ENCODE measurements at places on chromosomes 16 and 17.

GRCh38 chr17:75313941-75314551 is 24.8 kb upstream of the SLC25A19 start:
- DNase-seq: no peak

DNA sequence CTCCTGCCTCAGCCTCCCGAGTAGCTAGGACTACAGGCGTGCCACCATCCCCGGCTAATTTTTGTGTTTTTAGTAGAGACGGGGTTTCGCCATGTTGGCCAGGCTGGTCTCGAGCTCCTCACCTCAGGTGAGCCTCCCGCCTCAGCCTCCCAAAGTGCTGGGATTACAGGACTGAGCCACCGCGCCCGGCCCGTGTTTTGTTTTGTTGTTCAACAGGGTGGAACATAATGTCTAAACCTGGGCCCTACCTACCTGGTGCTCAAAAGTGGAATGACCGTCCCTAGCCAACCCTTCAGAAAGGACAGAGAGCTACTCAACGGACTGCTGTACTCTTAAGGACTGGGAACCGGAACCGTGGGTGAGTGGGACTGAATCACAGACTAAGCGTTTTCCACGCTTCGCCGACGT is 772 bp upstream of the KIF22 start:
- DNase-seq: no peak

DNA sequence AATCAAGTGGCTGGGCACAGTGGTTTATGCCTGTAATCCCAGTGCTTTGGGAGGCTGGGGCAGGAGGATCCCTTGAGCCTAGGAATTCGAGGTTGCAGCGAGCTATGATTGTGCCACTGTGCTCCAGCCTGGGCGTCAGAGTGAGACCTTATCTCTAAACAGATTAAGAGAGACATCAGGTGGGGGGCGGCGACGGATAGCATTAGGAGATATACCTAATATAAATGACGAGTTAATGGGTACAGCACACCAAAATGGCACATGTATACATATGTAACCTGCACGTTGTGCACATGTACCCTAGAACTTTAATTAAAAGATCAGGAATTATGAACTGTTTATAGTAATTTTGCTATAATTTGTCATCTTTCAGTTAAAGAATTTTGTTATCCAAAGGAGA is 10.3 kb downstream of the RAD51C start:
- DNase-seq: no peak

GRCh38 chr16:6576606-6577005 is 756.0 kb upstream of the RBFOX1 start:
- no peak for DNase-seq

- DNase-seq: no peak
Measured at GRCh38 chr17:28173031-28173561, 130.6 kb downstream of the NLK start.

DNA sequence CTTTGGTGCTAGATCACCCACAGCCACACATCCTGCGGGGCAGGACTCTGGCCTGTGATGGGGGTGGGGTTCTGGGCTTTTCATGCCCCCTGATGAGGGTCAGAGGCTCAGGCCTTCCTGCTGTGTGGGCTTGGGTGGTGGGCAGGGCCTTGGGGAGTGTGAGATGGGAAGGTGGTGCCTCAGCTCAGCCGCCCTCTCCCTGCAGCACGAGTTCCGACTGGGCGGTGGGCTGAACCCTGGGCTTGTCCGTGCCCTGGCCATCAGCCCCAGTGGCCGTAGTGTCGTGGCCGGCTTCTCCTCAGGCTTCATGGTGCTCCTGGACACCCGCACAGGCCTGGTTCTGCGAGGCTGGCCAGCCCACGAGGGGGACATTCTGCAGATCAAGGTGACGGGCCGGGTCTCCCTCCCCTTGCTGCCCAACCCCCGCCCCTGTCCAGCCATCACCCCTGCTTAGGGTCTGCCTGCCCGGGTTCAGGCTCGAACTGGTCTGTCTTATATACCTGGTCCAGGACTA is 6.8 kb upstream of the SERPINF2 start:
- no peak for DNase-seq

- DNase-seq: no peak
Measured at GRCh38 chr17:6366221-6366666, 68.7 kb downstream of the AIPL1 start.

DNA sequence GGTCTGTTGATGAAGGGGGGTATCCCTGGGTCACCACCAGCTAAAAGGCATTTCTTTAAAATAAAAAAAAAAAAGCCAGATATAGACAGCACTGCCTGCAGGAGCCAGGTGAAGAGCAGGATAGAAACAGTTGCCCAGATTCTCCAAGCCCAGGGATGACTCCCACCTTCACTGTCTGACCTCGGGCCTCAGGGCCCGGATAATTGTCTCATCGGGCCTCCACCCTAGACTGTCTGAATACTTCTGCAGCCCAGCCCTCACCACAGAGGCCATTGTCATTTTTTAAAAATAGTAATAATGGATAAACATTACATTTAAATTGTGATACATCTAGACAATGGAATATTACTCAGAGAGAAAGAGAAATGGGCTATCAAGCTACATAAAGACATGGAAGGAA is 92.8 kb upstream of the TNRC6C start:
- DNase-seq: no peak

- no peak for DNase-seq
Measured at GRCh38 chr17:35713069-35713728, 18.2 kb upstream of the RASL10B start.

DNA sequence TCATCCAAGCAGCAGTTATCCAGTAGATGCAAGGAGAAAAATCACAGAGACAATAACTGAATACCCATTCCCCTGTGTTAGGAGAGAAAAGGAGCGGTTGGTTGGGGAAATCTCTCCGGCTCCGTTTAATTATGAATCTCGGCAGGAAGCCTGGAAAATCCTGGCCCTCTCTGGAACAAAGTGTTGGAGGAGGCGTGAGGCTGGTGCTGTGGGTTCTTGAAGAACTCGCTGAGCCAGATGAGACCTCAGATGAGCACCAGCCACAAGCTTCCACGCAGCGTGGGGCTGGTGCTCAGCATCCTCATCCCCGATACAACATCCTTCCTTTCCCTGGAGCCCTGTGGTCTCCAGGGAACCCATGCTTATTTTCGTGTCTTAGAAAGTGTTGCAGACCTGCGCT is 39.7 kb downstream of the CACNG4 start:
- DNase-seq: no peak

GRCh38 chr16:75660321-75660720 is 12.7 kb downstream of the TERF2IP start:
- DNase-seq: no peak

GRCh38 chr17:9729034-9729650 is 62.2 kb downstream of the DHRS7C start:
- no peak for DNase-seq

DNA sequence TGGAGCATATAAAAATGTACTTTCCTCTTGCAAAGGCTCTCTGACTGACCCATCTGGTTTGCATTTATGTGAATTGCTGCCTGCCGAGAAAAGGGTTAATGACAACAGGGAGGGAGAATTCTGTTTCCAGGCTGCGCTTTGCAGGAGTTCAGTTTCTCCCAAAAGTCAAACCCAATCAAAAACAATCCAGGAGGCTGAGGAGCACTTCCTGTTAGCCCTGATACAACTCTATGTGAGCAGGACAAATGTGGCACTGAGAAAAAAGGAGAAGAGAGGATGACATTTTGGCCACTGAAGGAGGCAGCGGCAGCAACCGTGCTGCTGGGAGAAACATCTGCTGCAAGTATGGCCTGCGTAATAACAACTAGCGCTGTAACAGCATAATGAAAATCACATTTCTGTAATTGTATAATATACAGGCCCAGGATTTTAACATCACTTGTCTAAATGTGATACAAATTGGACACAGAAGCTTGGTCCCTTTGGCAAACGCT is 26.8 kb upstream of the ELAC2 start:
- DNase-seq: no peak

- DNase-seq: no peak
Measured at GRCh38 chr17:6666557-6666956, 15.0 kb downstream of the C17orf100 start.

GRCh38 chr16:65476448-65476955 is 354.6 kb upstream of the CDH11 start:
- DNase-seq: no peak

DNA sequence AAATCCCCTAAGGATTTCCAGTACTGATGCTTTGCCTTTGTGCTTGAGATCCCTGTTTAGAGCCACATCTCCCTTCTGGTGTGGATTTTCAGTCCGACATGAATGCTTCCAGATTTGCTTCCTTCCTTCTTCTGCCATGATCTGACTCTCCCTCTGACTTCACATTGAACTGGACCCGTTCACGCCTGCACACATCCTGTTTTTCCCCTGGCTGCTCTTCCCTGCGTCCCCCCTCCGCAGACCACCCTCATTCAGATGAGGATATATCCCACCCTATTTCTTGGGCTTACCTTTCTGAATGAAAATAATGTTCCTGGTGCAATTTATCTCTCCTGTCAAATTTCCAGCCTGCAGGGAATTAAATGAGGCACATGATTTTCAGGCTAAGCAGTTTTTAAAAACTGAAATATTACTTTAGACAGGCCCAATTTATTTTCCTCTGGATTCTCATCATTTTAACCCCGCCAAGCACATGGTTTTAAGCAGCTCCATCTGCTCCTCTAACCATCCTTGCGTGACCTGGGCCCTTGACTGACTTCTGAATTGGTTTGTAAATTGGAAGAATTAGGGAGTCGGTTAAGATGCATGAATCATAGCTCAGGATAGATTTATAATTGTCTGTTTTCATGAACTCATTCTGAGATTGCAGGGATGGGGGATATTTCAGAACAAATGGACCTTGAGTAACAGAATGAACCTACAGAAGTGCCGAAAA is 59.2 kb downstream of the BMERB1 start:
- no peak for DNase-seq

GRCh38 chr17:58280480-58281217 is at the start of gene MPO:
Gene MPO, minus strand, starts transcription at chr17:58280935. Its CDS starts 177 bp downstream, at chr17:58280758.
- no peak for DNase-seq
